ENCODE measurements at places on chromosomes 7 and 10. TPM values are rescaled to one million over a fixed set of nuclear protein-coding genes. Genes with fewer than 3 reads are reported as not detected.

- no peaks in the 10 kb centered on the region for H3K27me3 ChIP-seq
- H3K36me3 ChIP-seq = no peaks in the 10 kb centered on the region
- H3K4me3 ChIP-seq = no peak overlapping the region
Observed at GRCh38 chr7:19215412-19215811, 70.2 kb upstream of the FERD3L start.

GRCh38 chr7:5360971-5361370 lies 62.7 kb downstream of the TNRC18 start:
- no peak overlapping the region for H3K4me3 ChIP-seq
- H3K27me3 ChIP-seq = no peaks in the 10 kb centered on the region
- no peaks in the 10 kb centered on the region for H3K4me1 ChIP-seq
- DNase-seq = no peak
- H3K27ac ChIP-seq = peak overlapping the region; percentile 50

GRCh38 chr10:101291331-101292193 lies 62.3 kb upstream of the LBX1 start:
- peaks cover 97% of the 10 kb centered on the region for H3K27me3 ChIP-seq
- peak; percentile 87 for DNase-seq
- no peaks in the 10 kb centered on the region for H3K36me3 ChIP-seq
- H3K27ac ChIP-seq = no peak overlapping the region

GRCh38 chr7:73827567-73828106 lies 3.2 kb upstream of the CLDN4 start:
- 0 out of 2 replicates have a peak overlapping the region, but pooled peaks have one; percentile 13 for H3K4me3 ChIP-seq
- H3K27me3 ChIP-seq = peaks cover 8% of the 10 kb centered on the region
- H3K27ac ChIP-seq = peak overlapping the region; percentile 97
- H3K4me1 ChIP-seq = peaks cover 68% of the 10 kb centered on the region
- H3K36me3 ChIP-seq = no peaks in the 10 kb centered on the region

The CLRN3 gene
- total RNA-seq = not detected

GRCh38 chr7:155794196-155794595 lies 18.1 kb downstream of the SHH start:
- no peak for DNase-seq

- H3K27ac ChIP-seq = no peak overlapping the region
- no peaks in the 10 kb centered on the region for H3K36me3 ChIP-seq
Observed at GRCh38 chr7:99072126-99072525, 71.8 kb downstream of the SMURF1 start.

GRCh38 chr7:127592550-127592949 lies 986 bp upstream of the FSCN3 start:
- peaks cover 23% of the 10 kb centered on the region for H3K36me3 ChIP-seq
- H3K4me3 ChIP-seq = no peak overlapping the region
- no peak for DNase-seq

DNA sequence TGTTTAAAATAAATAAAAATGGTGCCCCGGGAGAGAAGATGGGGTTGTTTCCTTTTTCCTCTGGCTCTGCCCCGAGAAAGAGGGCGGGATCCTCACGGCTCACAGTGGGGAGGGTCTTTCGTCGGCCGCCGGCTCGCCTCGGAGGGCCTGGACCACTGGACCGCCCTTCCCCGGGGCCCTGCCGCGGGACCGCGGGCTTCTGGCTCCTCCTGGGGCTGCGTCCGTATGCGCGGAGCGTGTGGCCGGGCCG lies 3.5 kb upstream of the IGF2BP3 start:
- H3K27me3 ChIP-seq = no peaks in the 10 kb centered on the region
- H3K4me3 ChIP-seq = peak overlapping the region; percentile 98
- peak; percentile 63 for DNase-seq
- peaks cover 29% of the 10 kb centered on the region for H3K4me1 ChIP-seq

- no peaks in the 10 kb centered on the region for H3K27me3 ChIP-seq
- no peak for DNase-seq
- H3K27ac ChIP-seq = peak overlapping the region; percentile 5
- no peak overlapping the region for H3K4me3 ChIP-seq
Observed at GRCh38 chr10:6211671-6212635, 9.2 kb downstream of the PFKFB3 start.

The PNLIPRP3 gene
- not detected for total RNA-seq

GRCh38 chr10:53697038-53697437 lies 924.5 kb upstream of the MBL2 start:
- no peaks in the 10 kb centered on the region for H3K27me3 ChIP-seq
- no peak for DNase-seq
- no peaks in the 10 kb centered on the region for H3K4me1 ChIP-seq
- no peak overlapping the region for H3K27ac ChIP-seq
- H3K4me3 ChIP-seq = no peak overlapping the region

- peaks cover 63% of the 10 kb centered on the region for H3K27me3 ChIP-seq
- H3K4me3 ChIP-seq = no peak overlapping the region
- H3K27ac ChIP-seq = no peak overlapping the region
- H3K4me1 ChIP-seq = peaks cover 20% of the 10 kb centered on the region
Observed at GRCh38 chr10:10526846-10527245, 490.8 kb upstream of the CELF2 start.

The SLC16A9 gene
- 4.0 TPM for total RNA-seq

The CCDC172 gene
- total RNA-seq = 3.0 TPM

The EIF5AL1 gene
- 0.17 TPM for total RNA-seq

The VIPR2 gene
- 7.8 TPM for total RNA-seq

The ZNF775 gene
- 25.4 TPM for total RNA-seq

The GSDME gene
- 5.8 TPM for total RNA-seq

DNA sequence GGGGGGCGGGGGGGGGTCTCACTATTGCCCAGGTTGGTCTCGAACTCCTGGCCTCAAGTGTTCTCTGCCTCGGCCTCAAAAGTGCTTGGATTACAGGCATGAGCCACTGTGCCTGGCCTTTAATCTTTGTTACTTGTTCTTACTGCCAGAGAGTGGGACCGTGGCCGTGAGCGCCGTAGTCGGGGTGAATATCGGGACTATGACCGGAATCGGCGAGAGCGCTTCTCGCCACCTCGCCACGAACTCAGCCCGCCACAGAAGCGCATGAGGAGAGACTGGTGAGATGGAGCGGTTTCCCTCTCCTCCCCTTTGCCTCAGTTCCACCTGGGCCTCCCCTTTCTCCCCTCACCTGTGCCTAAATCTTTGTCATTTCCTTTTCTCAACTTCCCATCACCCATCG lies 6.2 kb downstream of the SRRT start:
- peaks cover 86% of the 10 kb centered on the region for H3K36me3 ChIP-seq
- DNase-seq = no peak
- peak overlapping the region; percentile 72 for H3K27ac ChIP-seq
- peaks cover 14% of the 10 kb centered on the region for H3K4me1 ChIP-seq

- no peak overlapping the region for H3K27ac ChIP-seq
- no peaks in the 10 kb centered on the region for H3K27me3 ChIP-seq
- no peak overlapping the region for H3K4me3 ChIP-seq
- H3K4me1 ChIP-seq = no peaks in the 10 kb centered on the region
Observed at GRCh38 chr10:24528946-24529345, 194.7 kb downstream of the ARHGAP21 start.

DNA sequence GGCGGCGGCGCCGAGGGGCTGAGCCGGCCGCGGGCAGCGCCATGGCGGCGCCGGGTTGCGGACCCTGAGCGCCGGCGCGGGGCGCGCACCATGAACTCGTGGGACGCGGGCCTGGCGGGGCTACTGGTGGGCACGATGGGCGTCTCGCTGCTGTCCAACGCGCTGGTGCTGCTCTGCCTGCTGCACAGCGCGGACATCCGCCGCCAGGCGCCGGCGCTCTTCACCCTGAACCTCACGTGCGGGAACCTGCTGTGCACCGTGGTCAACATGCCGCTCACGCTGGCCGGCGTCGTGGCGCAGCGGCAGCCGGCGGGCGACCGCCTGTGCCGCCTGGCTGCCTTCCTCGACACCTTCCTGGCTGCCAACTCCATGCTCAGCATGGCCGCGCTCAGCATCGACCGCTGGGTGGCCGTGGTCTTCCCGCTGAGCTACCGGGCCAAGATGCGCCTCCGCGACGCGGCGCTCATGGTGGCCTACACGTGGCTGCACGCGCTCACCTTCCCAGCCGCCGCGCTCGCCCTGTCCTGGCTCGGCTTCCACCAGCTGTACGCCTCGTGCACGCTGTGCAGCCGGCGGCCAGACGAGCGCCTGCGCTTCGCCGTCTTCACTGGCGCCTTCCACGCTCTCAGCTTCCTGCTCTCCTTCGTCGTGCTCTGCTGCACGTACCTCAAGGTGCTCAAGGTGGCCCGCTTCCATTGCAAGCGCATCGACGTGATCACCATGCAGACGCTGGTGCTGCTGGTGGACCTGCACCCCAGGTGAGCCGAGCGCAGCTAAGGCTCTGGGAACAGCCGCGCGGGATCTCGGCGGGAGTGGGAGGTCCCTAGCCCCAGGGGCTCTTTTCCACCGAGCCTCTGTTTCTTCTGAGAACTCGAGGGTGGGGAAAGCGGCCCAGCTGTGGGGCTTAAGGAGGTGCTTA lies at the start of gene GPR26:
GPR26 (plus strand) TSS at position 38 of the 919 bp plus-strand sequence; CDS start at position 91, 53 bp downstream.
- H3K4me3 ChIP-seq = peak within 1 kb of the TSS; percentile 72
- no peak within 1 kb of the TSS for H3K27ac ChIP-seq
- H3K27me3 ChIP-seq = peaks cover 58% of the 10 kb centered on the region
- DNase-seq = peak; percentile 63
- H3K4me1 ChIP-seq = peaks cover 16% of the 10 kb centered on the region

Measured in WTC11 (cell line).